Colonic mucosa (tissue), 4 donors: ENCODE measurements at places on chromosomes 11 and 22. TPM values are rescaled to one million over a fixed set of nuclear protein-coding genes. Genes with fewer than 3 reads are reported as not detected.

FAM227A gene
- 2.0 TPM for total RNA-seq

- no peak for DNase-seq
Observed at GRCh38 chr11:111642542-111642941, 40.3 kb downstream of the SIK2 start.

DNA sequence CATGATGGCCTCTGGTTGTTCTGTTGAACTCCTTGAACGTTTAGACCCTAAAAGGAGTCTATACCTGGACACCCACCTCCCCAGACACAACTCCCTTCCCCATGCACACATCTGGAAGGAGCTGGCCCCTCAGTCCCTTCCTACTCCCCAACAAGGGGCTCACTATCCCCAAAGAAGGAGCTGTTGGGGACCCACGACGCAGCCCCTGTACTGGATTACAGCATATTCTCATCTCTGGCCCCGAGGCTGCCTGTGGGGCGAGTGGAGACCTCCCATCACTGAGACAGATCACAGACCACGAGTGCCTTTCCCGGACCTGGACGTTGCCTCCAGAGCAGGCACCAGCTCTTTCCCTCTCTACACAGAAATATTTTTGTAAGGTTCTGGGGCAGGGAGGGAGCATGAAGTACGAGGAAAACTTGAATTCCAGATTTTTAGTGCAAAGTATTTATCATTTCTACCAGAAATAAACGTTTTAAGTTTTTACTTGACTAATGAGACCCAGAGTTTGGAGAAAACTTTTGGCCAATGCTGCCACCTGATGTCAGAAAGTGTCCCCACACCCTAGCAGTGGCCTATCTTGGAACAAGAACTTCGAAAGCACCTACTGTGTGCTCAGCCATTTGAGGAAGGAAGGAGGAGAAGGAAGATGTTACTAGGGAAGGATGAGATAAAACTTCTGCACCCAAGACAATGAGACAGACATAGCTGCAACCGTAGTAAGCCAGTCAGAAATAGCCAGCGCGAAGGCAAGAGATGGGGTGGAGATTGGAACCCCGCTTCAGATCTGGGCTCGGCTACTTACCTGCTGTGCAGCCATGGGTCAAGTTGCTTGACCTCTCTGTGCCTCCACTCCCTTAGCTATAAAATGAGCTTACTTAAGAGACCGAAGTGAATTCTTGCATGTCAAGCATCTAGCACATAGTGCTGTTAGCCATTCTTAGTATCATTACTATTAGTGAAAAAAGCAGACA lies 10.2 kb upstream of the POU2F3 start:
- DNase-seq: no peak

- peak; percentile 71 for DNase-seq
Observed at GRCh38 chr11:7442588-7443215, 42.6 kb upstream of the OLFML1 start.

- no peak for DNase-seq
Observed at GRCh38 chr11:65315866-65316226, 1.2 kb downstream of the CDC42EP2 start.

GRCh38 chr11:129825380-129825779 lies 9.7 kb downstream of the TMEM45B start:
- DNase-seq: no peak

DNA sequence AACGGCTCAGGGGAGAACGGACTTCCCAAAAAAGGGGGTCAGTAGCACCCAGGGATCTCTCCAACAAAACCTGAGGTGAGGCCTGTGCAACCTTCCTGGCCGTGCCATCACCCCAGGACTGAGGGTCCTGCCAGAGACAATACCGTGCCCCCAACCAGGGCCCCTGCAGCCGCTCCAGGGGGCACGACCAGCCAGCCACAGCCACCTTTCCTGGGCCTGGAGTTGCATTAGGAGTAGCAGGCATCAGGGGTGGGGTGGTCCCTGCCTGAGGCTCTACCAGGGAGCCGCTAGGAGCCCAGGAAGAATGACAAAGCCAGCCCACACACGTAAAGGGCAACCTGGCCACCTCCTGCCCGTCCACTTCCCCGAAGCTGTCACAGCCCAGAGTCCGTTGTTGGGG lies 137.8 kb downstream of the BRD1 start:
- no peak for DNase-seq

LMO2 gene
- total RNA-seq: 7.2 TPM

GRCh38 chr11:113334183-113334582 lies 19.8 kb downstream of the TTC12 start:
- no peak for DNase-seq

- DNase-seq: no peak
Observed at GRCh38 chr22:32615874-32616564, 141.4 kb downstream of the FBXO7 start.

GRCh38 chr11:102546427-102546826 lies 15.9 kb upstream of the MMP7 start:
- no peak for DNase-seq

SLC5A1 gene
- 23.4 TPM for total RNA-seq

- DNase-seq: no peak
Observed at GRCh38 chr22:45402466-45402985, 10.9 kb downstream of the SMC1B start.

IFITM10 gene
- total RNA-seq: 1.1 TPM

FGF19 gene
- total RNA-seq: 0.22 TPM

GRCh38 chr11:104531075-104531474 lies 367.1 kb upstream of the PDGFD start:
- no peak for DNase-seq

DNA sequence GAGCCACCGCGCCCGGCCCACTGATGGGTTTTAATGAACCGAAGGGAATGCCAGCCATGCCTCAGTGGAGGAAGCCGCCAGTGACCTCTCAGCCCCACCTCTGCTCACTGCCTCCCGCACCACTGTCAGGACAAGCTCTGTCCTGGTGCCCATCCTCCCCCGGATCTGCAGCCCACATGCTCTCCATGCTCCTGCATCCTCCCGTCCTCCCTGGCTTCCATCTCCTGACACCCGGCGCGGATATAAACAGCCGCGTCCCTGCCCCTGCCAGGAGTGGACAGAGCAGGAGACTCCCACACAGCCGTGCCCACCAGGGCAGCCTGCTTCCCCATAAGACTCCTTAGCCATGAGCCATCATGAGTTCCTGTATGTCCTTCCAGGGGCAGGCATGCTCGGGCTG lies 26.9 kb downstream of the MACROD1 start:
- no peak for DNase-seq

DNA sequence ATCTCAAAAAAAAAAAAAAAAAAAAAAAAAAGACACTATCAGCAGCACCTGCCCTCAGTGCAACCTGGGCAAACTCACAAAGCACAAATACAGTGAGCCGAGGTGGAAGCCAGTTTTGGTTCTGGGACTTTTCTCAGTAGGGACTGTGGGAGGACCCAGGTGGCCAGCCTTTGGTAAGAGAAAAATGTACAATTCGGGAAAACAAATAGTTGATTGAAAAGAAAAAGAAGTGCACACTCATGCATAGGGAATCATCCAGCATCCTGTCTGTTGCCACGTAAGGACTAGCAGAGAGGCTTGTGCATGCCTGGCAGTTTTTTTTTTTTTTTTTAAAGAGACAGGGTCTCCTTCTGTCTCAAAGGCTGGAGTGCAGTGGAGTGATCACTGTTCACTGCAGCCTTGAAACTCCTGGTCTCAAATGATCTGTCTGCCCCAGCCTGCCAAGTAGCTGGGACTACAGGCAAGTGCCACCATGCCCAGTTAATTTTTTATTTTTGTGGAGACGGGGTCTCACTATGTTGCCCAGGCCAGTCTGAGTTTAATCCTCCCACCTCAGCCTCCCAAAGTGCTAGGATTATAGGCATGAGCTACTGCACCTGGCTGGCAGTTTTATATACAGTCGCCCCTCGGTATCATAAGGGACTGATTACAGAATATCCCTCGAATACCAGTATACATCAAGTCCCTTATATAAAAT lies 36.7 kb downstream of the TPST2 start:
- no peak for DNase-seq

GRCh38 chr11:64243236-64243854 lies 2.5 kb downstream of the FKBP2 start:
- DNase-seq: no peak

DNA sequence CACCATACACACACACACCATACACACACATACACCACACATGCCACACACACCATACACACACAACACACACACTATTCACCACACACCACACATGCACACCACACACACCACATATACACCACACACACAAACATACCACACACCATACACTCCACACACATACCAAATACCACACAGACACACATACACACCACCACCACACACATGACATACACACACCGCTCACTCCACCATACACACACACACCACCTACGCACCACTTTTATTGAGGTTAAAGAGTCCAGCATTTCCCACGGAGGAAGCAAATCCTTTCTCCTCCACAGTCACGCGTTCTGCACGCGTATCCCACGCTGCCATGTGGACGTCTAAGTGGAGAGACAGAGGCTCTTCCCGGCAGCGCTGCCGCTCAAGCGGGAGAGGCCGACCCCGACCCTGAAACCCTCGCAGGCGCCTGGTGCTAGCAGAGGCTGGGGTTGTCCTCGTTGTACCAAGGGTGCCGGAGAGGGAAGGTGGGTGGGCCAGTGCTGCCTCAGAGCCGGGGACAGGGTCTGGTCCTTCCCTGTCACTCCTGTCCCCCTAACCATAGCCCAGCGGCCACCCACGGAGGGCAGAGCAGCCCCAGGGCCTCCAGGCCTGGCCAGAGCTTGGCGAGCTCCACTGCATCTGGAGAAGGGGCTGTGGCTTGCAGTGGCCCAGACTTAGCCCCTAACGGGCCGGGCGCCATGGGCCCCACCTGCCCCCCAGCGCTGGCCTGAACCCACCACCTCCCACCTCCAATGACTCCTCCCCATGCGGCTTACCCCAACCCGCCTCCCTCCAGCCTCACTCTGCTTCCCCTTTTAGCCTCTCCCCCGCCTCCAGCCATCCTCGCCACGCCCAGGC lies 1495.0 kb downstream of the BRD1 start:
- DNase-seq: no peak

DNA sequence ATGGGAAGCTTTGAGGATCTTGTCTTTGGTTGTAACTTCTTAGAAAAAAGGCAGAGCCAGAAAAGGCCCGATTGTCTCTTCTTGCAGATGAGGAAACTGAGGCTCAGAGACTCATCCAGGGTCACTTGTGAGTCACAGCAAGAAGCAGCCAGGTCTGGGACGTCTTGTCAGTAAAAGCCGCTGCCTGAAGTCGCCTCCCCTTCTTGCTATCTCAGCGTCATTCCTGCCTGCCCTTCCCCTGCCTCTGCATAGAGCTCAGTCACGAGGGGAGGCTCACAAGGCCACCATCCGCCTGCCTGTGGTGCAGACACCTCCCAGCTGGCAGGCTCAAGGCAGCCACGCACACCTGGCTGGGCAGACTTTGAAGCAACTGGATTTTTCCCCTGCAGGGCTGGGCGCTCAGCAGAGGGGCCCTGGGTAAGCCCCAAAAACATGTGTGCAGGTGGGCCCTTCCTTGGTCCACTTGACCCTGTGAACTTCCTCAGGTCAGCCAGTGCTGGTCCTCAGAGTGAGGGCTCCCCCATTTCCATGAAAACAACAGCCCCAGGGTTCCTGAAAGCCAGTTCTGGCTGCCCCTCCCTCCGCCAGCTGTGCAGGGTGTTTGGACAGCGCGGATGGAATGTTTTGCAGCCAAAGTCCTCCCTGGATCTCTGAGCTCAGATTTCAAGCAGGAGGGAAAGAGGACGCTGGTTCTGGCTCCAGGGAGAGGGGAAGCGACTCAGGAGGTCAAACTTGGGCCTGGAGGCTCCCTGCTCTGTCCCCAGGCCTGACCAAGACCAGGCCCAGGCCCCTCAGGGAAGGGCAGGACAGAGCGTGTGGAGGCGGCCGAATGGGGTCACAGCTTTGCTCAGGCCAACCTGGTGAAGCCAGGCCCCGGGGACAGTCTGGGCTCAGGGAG lies 6.0 kb upstream of the RAB3IL1 start:
- peak; percentile 61 for DNase-seq

- DNase-seq: no peak
Observed at GRCh38 chr22:20130319-20130718, 1.3 kb upstream of the ZDHHC8 start.

- no peak for DNase-seq
Observed at GRCh38 chr11:68872216-68873003, 30.7 kb upstream of the CPT1A start.

SYT12 gene
- total RNA-seq: 0.29 TPM

SCGB1A1 gene
- not detected for total RNA-seq

- DNase-seq: peak; percentile 77
Observed at GRCh38 chr22:36977401-36977861, 41.8 kb downstream of the TST start.

DNA sequence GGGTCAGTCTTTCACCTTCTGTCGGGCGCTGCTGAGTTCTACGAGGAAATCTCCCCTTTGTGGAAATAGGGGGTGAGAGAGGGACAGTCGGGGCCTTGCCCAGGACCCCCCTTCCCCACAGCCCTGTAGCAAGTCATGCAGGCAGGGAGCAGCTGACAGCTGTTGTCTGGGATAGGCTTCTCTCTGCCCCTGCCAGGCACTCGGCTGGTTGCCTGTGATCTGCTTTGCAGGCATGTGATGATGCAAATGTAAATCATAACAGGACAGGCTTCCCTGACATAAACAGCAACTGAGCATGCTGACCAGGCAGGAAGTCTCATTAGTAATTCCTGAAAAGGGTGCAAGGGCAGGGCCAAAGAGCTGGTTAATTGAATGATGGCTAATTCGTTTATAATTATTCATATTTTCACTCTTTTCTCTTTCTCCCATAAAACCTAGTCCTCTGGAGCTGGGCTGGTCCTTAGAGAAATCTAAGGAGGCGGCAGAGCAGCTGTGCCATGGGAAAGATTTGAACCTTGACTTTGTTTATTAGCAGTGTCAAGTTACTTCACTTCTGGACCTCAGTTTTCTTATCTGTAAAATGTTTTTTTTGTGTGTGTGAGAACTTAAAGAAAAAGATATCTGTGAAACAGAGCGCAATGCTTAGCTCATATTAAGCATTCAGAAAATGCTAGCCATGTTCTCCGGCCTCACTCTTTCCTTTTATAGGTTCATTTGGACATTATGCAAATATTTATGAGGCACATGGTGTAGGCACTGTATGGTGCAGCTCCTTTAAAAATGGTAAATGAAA lies 129.7 kb downstream of the LDLRAD3 start:
- DNase-seq: peak; percentile 27

DNA sequence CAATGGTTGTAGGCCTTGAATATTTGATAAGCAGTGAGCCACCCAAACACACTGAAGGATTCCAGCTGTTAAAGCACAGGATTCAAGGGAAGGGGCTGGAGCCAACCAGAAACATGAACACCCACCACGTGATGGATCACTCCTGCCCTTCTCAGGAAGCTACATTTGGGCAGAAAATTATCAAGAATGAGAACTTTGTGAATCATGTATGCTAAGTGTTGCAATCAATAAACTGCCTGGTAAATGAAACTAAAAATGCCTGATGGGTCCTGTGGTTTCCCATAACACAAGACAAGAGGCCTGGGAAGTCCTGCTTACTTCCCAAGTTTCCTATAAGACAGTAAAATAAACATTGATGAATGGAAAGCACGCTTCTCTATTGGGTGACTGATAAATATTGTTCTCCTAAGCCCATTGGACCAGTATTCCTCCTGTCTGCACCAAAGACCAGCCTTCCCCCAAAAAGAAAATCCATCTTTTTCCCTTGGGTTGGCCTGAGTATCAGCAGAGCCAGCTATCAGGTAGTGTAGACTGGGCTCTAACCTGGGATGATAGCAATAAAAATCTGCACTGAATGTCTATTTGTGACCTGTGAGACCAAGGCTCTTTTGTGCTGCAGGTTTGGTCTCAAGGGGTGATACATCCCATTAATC lies 98.4 kb downstream of the CCDC83 start:
- DNase-seq: no peak

OR4D5 gene
- total RNA-seq: 0.45 TPM

GRCh38 chr11:8917157-8917825 lies 6.3 kb downstream of the AKIP1 start:
- DNase-seq: no peak

GRCh38 chr22:47176573-47177333 lies 414.3 kb downstream of the TBC1D22A start:
- DNase-seq: no peak

CARNS1 gene
- 0.32 TPM for total RNA-seq
